Activated CD8-positive, alpha-beta T cell treated with anti-CD3 and anti-CD28 coated beads, Interleukin-2, amount 10 ng/mL, durations not matched to agents 7 days and 5 days (primary cell): ENCODE measurements at places on chromosomes 11 and 22. TPM values are rescaled to one million over a fixed set of nuclear protein-coding genes. Genes with fewer than 3 reads are reported as not detected.

DNA sequence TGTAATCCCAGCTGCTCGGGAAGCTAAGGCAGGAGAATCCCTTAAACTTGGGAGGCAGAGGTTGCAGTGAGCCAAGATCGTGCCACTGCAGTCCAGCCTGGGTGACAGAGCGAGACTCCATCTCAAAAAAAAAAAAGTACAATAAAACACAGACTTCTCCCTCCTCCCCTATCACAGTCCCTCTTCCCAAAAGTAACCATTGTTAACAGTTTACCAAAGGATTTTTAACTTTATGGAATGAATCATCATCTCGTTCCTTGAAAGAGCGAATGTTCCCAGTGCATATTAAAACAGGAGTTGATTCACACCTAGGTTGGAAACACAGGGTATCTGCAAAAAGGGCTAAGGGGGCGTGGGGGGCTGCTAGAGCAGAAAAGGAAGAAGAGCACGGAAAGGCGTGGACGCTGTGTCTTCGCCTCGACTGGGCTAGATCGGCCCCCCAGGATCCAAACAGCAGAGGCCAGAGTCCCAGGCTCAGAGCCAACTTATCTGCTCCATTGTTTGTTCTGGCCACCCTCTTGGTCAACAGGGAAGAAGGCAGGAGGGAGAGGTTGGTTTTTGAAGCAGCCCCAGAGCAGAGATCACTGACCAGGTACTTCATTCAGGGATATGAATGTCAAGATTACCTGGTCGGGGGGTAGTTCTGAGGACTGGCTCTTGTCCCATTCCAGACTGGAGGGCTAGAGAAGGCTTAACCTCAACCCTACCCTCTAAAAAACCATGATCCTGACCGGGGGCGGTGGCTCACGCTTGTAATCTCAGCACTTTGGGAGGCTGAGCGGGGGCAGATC lies 2.1 kb upstream of the AHNAK start:
- H3K4me1 ChIP-seq: peaks cover 63% of the 10 kb centered on the region
- H3K4me3 ChIP-seq: no peak overlapping the region
- H3K27me3 ChIP-seq: peaks cover 24% of the 10 kb centered on the region
- DNase-seq: no peak
- H3K36me3 ChIP-seq: peaks cover 4% of the 10 kb centered on the region
- no peak overlapping the region for H3K27ac ChIP-seq

- H3K4me1 ChIP-seq: peaks cover 45% of the 10 kb centered on the region
- peak within 1 kb of the TSS; percentile 85 for H3K27ac ChIP-seq
- H3K4me3 ChIP-seq: peak within 1 kb of the TSS; percentile 84
- peak; percentile 94 for DNase-seq
Observed at GRCh38 chr11:64743591-64744543, at the start of gene RASGRP2. TSS of gene RASGRP2 (minus strand) at chr11:64744142. CDS start at chr11:64742866, 1,276 bp downstream.

DNA sequence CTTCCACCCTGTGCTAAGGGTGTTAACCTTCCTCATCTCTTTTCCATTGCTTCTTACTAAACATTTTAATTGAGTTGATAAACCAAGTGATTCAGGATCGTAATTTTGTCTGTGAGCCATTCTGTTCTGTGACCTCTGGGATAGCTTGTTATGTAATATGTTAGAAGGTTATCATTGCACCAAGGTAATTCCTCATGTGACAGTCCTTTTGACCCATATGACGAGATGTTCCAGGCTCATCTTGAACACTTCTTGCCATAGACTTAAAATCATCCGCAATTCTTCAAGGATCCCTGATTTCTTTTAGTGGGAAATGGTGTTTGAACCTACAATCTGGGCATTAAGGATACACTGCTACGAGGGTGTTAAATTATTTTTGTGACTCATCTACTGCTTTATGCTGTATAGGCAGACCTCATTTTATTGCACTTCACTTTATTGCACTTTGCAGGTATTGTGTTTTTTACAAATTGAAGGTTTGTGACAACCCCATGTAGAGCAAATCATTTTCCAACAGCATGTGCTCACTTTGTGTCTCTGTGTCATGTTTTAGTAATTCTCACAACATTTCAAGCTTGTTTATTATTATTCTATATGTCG lies 19.0 kb upstream of the MPZL2 start:
- DNase-seq: no peak
- no peak overlapping the region for H3K4me3 ChIP-seq
- H3K4me1 ChIP-seq: peaks cover 44% of the 10 kb centered on the region
- H3K27me3 ChIP-seq: no peaks in the 10 kb centered on the region

Gene SART1
- 90.3 TPM for total RNA-seq

Gene FREY1
- 2.1 TPM for total RNA-seq

Gene KLHL35
- 0.31 TPM for total RNA-seq

Gene OR4D10
- total RNA-seq: not detected

Gene BIK
- 2.0 TPM for total RNA-seq

GRCh38 chr11:120105576-120105975 lies 32.3 kb downstream of the TRIM29 start:
- no peak for DNase-seq
- no peaks in the 10 kb centered on the region for H3K36me3 ChIP-seq
- peaks cover 2% of the 10 kb centered on the region for H3K27me3 ChIP-seq
- no peak overlapping the region for H3K4me3 ChIP-seq
- H3K27ac ChIP-seq: no peak overlapping the region

- H3K4me1 ChIP-seq: peaks cover 99% of the 10 kb centered on the region
- H3K27me3 ChIP-seq: no peaks in the 10 kb centered on the region
- no peak for DNase-seq
- H3K4me3 ChIP-seq: no peak overlapping the region
Observed at GRCh38 chr11:75344186-75344585, 7.3 kb downstream of the ARRB1 start.

- peak overlapping the region; percentile 100 for H3K27ac ChIP-seq
- DNase-seq: peak; percentile 44
- no peaks in the 10 kb centered on the region for H3K27me3 ChIP-seq
- peaks cover 76% of the 10 kb centered on the region for H3K36me3 ChIP-seq
Observed at GRCh38 chr22:29269731-29270474, 1.8 kb downstream of the EWSR1 start.

DNA sequence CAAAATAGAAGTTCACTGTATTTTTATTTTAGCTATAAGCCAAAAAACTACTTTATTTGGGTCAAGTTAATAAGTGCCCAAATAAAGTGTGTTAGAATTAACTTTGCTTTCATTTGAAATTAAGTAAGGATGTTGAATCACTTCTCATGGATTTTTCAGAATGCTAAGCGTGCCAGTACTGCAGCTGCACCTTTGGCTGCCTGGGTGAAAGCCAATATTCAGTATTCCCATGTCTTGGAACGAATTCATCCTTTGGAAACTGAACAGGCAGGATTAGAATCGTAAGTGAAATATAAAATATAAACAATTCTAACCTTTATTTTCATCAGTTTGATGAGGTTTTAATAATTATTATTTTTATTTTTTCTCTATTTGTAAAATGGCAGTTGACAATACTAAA lies 113.6 kb downstream of the DYNC2H1 start:
- H3K4me3 ChIP-seq: no peak overlapping the region
- no peaks in the 10 kb centered on the region for H3K4me1 ChIP-seq
- H3K27me3 ChIP-seq: no peaks in the 10 kb centered on the region

DNA sequence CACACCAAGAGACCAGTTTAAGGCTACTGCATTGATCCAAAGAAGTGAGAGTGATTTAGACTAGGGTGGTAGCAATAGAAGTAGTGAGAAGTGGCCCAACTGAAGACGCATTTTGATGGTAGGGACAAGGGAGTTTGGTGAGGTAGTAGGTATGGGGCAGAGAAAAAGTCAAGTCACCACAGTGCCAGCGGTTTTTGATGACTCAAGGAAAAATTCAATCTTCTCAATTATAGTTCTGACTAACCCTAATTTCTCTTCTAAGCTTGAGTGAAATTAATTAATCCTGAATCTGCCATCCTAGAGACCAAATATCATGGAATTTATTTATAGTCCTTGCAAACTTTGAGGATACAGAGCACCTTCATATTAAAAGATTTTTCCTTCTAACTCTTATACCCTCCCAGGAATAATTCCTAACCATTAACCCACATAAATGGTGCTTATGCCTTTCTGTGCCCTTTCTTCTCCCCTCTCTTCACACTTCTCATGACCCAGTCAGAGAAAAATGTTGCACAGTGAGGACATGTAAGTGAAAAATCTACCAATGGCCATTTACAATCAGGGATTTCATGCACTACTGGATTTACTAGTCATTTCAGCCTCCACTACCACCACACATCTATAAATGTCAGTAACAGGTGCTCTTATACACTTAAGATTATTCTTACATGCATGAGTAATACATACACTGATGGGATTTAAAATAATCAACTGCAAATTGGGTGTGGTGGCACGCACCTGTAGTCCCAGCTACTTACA lies 45.9 kb upstream of the ARHGAP32 start:
- H3K27ac ChIP-seq: no peak overlapping the region
- no peaks in the 10 kb centered on the region for H3K4me1 ChIP-seq
- no peaks in the 10 kb centered on the region for H3K36me3 ChIP-seq
- H3K4me3 ChIP-seq: no peak overlapping the region

Gene OR8J3
- not detected for total RNA-seq

Gene OR8A1
- total RNA-seq: not detected

DNA sequence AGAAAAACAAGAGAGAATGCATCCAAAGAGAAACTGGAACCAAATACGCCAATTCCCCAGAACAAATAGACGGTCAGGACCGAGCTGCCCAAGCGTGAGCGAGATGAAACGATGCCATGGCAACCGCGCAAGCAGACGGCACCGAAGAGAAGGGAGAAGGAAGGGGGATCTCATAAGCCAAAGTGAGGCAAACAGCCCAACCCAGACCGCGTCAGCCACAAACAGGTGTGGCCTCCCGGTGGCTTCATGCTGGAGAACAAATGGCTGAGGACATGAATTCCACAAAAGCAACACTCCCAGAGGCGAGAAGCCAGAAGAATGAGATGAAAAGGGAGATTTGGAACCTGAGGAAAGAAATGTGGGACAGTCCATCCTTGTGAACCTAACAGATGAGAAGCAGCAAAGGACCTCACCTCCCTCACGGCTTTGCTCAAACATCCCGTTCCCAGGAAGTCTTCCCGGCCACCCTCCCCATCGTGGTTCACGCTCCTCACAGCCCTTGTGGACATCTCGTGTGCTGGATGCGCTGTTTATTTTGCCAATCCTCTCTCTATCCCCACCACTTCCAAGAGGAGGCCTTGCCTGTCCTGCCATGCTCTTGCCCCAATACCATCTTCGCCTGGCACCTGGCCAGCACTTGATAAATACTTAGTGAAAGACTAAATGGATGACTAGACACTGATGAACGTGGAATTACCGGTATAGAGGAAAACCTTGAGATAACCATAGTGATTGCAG lies 89.1 kb upstream of the RTL6 start:
- DNase-seq: peak; percentile 33
- H3K27me3 ChIP-seq: peaks cover 17% of the 10 kb centered on the region
- no peaks in the 10 kb centered on the region for H3K36me3 ChIP-seq
- peaks cover 5% of the 10 kb centered on the region for H3K4me1 ChIP-seq
- no peak overlapping the region for H3K4me3 ChIP-seq

Gene NXPE4
- not detected for total RNA-seq
